ENCODE measurements at places on chromosomes 16 and 17.

- no peak for DNase-seq
Measured at GRCh38 chr17:72025113-72025512, 95.7 kb upstream of the SOX9 start.

DNA sequence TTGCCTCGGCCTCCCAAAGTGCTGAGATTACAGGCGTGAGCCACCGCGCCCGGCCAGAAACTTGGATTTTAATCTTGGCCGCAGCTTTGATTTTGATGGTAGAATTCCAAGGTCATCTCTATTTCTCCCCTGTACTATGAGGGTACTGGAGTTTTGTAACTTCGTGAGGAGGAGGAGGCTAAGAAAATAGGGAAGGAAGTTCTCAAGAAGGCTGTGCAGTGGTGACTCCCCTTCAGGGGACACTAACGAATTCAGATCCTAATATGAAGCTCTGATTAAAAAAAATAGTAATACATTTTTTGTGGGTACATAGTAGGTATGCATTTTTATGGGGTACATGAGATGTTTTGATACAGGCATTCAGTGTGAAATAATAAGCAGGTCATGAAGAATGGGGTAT lies 55.9 kb downstream of the LDHD start:
- no peak for DNase-seq

DNA sequence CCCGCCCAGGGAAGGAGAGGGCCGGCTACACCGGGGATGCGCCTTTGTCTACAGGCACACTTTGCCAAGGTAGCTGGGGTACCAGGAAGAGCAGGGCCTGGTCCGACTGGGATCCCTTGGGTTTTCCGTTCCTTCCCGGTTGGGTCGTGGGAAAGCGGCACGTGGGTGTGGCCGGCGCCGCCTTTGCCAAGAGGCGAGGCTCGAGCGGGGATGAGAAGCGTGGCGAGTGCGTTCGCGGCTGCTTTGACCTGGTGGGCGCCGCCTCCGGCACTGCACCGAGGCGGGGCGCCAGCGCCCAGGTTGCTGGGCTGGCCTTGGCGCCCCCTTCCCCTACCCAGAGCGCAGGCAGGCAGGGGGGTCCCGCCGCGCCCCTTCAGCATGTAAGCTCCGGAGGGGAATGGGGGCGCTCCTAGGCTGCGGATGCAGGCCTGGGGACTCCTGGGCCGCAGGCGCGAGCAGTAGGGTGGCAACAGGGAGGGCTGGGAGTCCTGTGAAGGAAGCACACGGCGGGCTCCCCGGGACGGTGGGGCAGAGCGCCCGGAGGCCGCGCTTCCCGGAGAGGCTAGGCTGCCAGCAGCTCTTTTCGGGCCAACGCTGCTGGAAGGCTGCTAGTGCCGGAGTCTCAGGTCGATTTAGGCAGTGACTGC lies 2.0 kb downstream of the HAS3 start:
- DNase-seq = no peak

GRCh38 chr16:86598607-86599565 lies 20.5 kb downstream of the FOXL1 start:
- DNase-seq = no peak

Data from activated CD4-positive, CD25-positive, alpha-beta regulatory T cell (primary cell).